ENCODE measurements at places on chromosomes 1 and 21.

- DNase-seq = no peak
These were observed 15.2 kb downstream of the HENMT1 start for GRCh38 chr1:108645564-108646184.

GRCh38 chr1:168751195-168751650 is 22.2 kb upstream of the DPT start:
- DNase-seq = no peak

DNA sequence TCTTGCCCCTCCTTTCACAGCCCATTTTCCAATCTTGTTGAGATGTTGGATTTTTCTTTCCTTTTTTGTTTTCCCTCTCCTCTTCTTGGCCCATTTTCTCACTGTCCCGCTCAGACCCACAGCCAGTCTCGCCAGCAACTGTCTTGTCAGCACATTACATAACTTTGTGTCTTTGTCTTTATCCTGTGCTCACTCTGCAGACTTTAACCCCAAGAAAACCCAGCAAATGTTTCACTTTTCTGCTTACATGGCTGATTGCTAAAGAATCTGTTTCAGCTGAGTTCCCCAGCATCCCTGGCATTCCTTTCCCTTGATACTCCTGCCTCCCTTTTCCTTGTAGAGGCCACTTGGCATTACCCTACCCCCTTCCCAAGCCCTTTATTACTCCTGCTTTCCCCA is 74.6 kb downstream of the ZNF648 start:
- DNase-seq = no peak

DNA sequence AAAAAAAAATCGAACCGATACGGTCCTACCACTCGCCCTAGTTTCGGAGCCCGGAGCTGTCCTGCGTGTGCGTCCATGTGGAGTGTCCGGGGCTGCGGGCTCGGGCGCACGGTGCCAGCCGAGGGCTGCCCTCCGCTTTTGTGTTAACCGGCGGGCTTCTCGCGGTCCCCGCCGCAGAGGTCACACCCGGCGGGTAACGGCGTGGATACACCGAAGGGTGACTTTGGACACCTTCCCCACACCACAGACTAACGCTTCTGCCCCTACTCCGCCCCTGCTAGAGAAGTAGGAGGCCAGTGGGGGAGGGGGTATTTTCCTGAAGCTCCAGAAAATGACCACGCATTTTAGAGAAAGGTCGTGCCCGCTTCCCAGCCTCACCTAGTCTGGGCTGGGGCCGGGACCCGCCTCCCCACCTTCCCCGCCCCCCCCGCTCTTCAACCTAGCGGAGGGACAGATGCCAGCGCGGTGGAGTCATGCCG is 609 bp upstream of the ATF3 start:
- no peak for DNase-seq

GRCh38 chr1:36851595-36851994 is 182.7 kb downstream of the GRIK3 start:
- no peak for DNase-seq

DNA sequence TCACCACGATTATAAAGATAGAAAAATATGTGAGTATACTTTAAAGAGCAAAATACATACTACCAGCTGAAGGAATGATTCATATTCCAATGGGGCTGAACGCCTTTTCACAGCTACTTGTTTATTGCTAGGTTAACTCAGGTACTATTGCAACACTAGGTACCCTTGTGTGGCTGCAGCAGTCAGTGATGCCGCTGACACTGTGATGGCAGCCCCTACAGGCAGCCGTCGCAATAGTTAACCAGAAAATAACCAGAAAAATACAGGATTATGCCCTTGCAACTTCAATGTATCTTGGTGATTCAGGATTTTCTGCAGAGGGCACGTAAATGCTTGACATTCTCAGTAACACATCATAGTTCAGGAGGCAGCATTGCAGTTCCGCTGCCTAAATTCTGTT is 1.6 kb upstream of the MARK1 start:
- no peak for DNase-seq

GRCh38 chr21:44749759-44750674 is 38.6 kb upstream of the TSPEAR start:
- no peak for DNase-seq

GRCh38 chr1:45824607-45825006 is 21.2 kb downstream of the MAST2 start:
- no peak for DNase-seq

GRCh38 chr1:114206392-114206791 is 52.7 kb upstream of the SYT6 start:
- no peak for DNase-seq

DNA sequence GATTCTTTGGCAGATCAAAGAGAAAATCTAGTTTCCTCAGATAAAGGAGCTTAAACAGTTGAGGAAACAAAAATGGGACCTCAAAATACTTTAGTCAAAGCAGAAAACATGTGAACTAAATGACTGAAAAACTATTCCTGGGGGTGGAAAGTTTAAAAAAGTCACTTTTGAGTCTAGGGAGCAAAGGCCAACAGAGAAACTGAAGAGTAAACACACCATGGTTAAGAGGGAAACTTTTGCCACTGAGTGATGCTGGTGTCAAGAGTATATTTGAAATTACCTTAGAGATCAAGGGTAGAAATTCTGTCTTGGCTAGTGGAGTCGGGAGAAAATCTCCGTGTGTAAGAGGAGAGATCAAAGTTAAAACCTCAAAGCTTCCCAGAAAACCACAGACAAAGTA is 501.2 kb upstream of the ADGRL4 start:
- DNase-seq = no peak

DNA sequence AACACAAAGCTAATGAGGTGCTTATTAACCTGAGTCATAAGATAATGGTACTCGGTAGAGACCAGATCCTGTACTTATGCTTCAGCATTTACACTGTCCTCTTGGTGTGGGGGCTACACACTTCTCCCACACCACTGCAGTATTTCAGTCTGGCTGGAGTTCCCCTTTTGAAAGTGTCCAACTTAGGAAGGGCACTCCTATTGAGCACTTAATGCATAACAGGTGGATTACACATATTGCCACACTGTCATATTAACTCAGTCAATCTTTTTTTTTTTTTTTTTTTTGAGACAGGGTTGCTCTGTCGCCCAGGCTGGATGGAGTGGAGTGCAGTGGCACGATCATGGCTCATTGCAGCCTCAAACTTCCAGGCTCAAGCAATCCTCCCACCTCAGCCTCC is 1.5 kb downstream of the GPATCH4 start:
- no peak for DNase-seq

DNA sequence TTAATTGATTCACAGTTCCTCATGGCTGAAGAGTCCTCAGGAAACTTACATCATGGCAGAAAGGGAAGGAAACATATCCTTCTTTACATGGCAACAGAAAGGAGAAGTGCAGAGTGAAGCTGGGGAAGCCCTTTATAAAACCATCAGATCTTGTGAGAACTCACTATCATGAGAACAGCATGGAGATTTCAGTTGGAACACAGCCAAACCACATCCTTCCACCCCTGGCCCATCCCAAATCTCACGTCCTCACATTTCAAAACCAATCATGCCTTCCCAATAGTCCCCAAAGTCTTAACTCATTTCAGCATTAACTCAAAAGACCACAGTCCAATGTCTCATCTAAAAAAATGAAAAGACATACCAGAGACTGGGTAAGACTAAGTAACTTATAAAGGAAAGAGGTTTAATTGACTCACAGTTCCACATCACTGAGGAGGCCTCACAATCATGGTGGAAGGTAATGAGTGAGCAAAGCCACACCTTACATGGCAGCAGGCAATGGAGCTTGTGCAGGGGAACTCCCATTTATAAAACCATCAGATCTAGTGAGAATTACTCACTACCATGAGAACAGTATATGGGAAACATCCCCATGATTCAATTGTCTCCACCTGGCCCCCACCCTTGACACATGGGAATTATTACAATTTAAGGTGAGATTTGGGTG is 105.2 kb downstream of the MRPL39 start:
- peak; percentile 3 for DNase-seq

Data from activated naive CD4-positive, alpha-beta T cell (primary cell).